ENCODE measurements at places on chromosomes 7 and 10. TPM values are rescaled to one million over a fixed set of nuclear protein-coding genes. Genes with fewer than 3 reads are reported as not detected.
A peak's percentile ranks its signal among the peaks of the same experiment; 100 is the strongest.

Gene GPR26
- not detected for total RNA-seq

GRCh38 chr10:130141460-130141859 is 5.3 kb downstream of the GLRX3 start:
- no peaks in the 10 kb centered on the region for H3K27me3 ChIP-seq
- H3K4me1 ChIP-seq = peaks cover 20% of the 10 kb centered on the region
- no peak overlapping the region for H3K27ac ChIP-seq
- no peak for DNase-seq
- no peak overlapping the region for H3K4me3 ChIP-seq
- peaks cover 12% of the 10 kb centered on the region for H3K36me3 ChIP-seq

DNA sequence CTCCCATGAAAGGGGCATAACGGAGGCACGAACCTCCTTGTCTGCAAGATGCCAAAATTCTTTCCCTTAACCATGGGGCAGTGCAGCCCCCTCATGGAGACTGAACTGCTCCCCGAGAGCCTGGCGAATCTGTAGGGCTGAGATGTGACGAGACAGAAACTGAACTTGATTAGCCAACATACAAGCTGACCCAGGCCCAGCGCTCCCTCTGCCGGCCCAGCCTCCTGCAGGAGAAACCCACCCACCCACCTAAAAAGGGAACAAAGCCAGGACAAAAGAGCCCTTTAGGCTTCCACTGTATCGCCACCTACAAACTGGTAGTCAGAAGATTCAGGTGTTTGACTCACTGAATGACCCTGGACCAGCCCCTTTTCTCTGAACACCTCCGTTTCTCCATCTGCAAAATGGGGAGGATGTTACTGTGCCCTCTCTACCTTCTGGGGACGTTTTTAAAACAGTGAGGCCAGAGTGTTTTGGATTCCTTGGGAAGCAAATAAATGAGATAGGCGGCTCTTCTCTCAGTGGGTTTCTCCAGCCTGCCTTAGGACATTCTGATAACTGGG is 58.4 kb downstream of the C10orf105 start:
- DNase-seq = no peak
- no peaks in the 10 kb centered on the region for H3K36me3 ChIP-seq
- H3K27me3 ChIP-seq = no peaks in the 10 kb centered on the region

Gene MSRB2
- total RNA-seq = 9.1 TPM

- no peaks in the 10 kb centered on the region for H3K36me3 ChIP-seq
- H3K27me3 ChIP-seq = no peaks in the 10 kb centered on the region
- H3K27ac ChIP-seq = peak overlapping the region; percentile 11
- no peak overlapping the region for H3K4me3 ChIP-seq
- DNase-seq = no peak
Measured at GRCh38 chr7:105816266-105816843, 60.0 kb downstream of the ATXN7L1 start.

DNA sequence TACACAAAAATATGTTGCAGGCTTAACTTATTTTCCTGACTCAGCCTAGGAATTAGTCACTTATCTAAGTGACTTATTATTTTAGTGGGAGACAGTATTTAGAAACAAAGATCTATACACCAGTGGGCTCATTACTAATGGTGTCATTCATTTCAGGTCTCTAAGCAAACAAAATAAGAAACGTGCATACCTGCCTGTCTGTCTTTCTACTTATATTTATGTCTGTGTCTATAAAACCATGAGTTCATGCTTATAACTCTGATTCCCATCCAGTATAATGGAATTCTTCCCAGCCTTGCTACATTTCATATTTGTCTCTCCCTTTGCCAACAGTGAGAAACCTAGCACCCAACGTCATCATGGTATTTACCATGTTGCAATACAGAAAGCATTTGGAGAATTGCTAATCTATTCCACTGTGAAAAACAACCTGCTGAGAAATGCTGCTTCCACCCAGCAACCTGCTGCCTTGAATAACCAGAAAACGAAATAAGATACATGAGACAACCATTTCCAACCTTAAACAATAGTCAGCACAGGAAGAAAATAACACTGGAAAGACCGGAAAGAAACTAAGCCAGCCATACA is 501.0 kb downstream of the GLRX3 start:
- no peaks in the 10 kb centered on the region for H3K36me3 ChIP-seq
- peak; percentile 18 for DNase-seq
- peaks cover 12% of the 10 kb centered on the region for H3K4me1 ChIP-seq
- H3K27ac ChIP-seq = peak overlapping the region; percentile 18
- no peaks in the 10 kb centered on the region for H3K27me3 ChIP-seq
- H3K4me3 ChIP-seq = no peak overlapping the region

GRCh38 chr10:88336334-88336733 is 246.8 kb downstream of the RNLS start:
- no peaks in the 10 kb centered on the region for H3K36me3 ChIP-seq
- H3K27ac ChIP-seq = no peak overlapping the region
- no peaks in the 10 kb centered on the region for H3K4me1 ChIP-seq

DNA sequence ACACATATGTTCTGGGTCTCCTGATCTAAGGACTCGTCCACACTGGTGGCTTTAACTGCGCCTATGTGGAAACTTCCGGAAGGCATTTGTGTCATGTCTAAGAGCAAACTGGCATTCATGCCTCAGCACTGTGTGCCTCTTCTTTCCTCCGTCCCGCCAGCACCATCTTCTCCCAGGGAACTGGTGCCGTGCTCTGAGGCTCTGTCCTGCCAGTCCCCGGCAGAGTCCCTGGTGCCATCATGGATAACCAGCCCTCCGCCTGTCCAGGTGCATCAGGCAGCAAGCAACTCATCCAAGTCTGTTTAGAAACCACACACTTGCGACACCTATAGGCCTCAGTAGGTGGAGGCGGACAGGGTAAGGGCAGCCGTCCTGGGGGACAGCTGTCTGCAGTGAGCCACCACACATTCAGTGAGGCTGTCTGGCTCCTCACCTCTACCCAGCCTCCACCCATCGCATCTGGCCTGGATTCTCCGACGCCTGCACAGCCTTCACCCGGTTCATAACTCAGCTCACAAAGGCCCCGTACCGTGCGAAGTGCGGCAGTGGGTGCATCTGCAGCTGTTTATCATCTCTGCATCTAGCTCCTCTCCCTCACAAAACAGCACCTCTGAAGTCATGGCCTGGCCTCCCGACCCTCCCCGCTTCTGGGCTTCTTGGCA is 162.7 kb downstream of the DIP2C start:
- no peaks in the 10 kb centered on the region for H3K27me3 ChIP-seq
- H3K4me3 ChIP-seq = no peak overlapping the region
- no peaks in the 10 kb centered on the region for H3K4me1 ChIP-seq
- no peaks in the 10 kb centered on the region for H3K36me3 ChIP-seq
- DNase-seq = no peak

Gene CNNM1
- 0.73 TPM for total RNA-seq

GRCh38 chr10:26844396-26844975 is 16.3 kb downstream of the ABI1 start:
- peaks cover 20% of the 10 kb centered on the region for H3K4me1 ChIP-seq
- no peak overlapping the region for H3K27ac ChIP-seq
- no peaks in the 10 kb centered on the region for H3K36me3 ChIP-seq
- H3K27me3 ChIP-seq = no peaks in the 10 kb centered on the region
- no peak for DNase-seq

- no peak overlapping the region for H3K4me3 ChIP-seq
- no peak overlapping the region for H3K27ac ChIP-seq
- DNase-seq = peak; percentile 27
Measured at GRCh38 chr10:99895867-99896266, 113.4 kb downstream of the ABCC2 start.

DNA sequence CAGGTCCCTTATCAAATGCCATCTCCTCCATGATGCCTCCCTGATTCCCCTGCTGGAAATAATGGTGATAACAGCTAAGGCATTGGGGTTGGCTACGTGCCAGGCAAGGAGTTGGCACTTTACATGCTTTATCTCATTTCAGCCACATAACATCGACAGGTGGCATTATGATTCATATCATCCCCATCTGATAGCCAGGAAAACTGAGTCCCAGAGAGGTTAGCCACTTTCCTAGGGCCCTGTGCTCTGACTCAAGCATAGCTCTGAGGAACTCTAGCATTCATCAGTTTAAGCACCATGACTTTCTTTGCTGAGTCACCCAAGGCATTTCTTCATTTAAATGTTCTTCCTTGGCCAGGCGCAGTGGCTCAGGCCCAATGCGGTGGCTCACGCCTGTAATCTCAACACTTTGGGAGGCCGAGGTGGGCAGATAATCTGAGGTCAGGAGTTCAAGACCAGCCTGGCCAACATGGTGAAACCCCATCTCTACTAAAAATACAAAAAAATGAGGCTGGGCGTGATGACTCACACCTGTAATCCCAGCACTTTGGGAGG is 6.6 kb downstream of the LEP start:
- H3K4me3 ChIP-seq = no peak overlapping the region
- no peaks in the 10 kb centered on the region for H3K4me1 ChIP-seq
- H3K27me3 ChIP-seq = no peaks in the 10 kb centered on the region
- H3K27ac ChIP-seq = no peak overlapping the region
- DNase-seq = peak; percentile 30
- no peaks in the 10 kb centered on the region for H3K36me3 ChIP-seq
